ENCODE measurements at places on chromosomes 6 and 20.

DNA sequence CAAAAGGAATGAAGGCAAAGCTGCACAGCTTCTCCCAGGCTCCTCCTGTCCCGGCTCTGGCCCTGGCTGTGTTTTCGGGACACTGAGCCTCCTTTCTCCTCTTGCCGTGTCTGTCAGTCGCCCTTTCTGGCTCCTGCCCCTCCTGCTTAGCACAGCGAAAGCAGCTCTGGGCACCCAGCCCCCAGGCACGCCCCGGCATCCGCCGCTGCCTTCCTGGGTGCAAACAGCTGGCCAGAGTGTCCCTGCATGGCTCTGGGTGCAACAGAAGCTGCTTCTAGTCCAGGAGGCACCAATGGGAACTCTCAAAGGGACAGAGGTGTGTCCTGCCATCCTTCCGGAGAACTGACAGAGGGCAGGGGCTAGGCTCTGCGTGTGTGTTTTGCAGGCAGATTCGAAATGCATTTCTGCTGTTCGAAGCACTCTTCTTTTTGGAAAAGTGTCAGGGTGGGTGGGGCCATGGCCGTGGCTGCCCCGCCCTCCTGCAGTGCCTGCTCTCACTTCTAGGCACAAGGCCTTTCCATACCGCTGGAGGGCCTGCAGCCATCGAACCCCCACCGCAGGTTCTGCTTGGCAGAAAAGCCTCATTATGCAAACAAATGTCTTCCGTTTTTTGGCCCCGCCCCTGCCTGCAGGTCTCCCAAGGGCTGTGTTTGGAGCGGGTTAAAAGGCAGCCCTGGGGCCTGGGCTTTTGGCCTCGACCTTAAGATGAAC, 15.5 kb downstream of the COL9A3 start:
- no peaks in the 10 kb centered on the region for H3K36me3 ChIP-seq
- no peak overlapping the region for H3K27ac ChIP-seq
- no peak for DNase-seq
- peaks cover 36% of the 10 kb centered on the region for H3K4me1 ChIP-seq

DNA sequence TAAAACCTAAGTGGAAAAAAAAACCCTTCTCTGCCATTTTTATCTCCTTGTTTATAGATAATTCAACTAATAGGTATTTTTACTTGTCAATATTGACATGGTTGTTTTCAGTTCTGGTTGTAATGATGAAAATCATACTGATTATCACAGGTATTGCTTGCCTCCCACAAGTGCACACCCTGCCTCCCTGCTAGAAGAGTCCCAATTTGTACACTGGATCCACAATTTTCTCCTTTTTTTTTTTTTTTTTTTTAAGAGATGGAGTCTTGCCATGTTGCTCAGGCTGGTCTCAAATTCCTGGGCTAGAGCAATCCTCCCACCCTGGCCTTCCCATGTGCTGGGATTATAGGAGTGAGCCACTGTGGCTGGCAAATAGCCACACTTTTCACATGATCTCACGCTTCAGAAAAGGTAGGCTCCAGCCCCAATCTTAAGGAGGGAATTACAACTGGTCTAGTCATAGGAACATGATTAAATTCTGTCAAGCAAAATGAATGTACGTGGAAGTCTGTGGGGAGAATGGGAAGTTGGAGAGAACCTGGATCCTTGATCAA, 12.3 kb downstream of the DYNLT2 start:
- no peaks in the 10 kb centered on the region for H3K27me3 ChIP-seq
- no peak for DNase-seq
- H3K4me1 ChIP-seq: no peaks in the 10 kb centered on the region
- H3K36me3 ChIP-seq: no peaks in the 10 kb centered on the region

- no peak for DNase-seq
- H3K4me1 ChIP-seq: no peaks in the 10 kb centered on the region
- no peaks in the 10 kb centered on the region for H3K36me3 ChIP-seq
- no peak overlapping the region for H3K27ac ChIP-seq
Measured at GRCh38 chr6:89268776-89269175, 46.3 kb downstream of the GABRR2 start.

- no peak overlapping the region for H3K27ac ChIP-seq
- no peaks in the 10 kb centered on the region for H3K36me3 ChIP-seq
- H3K4me3 ChIP-seq: no peak overlapping the region
- no peaks in the 10 kb centered on the region for H3K4me1 ChIP-seq
Measured at GRCh38 chr6:150745896-150746295, 119.6 kb upstream of the MTHFD1L start.

DNA sequence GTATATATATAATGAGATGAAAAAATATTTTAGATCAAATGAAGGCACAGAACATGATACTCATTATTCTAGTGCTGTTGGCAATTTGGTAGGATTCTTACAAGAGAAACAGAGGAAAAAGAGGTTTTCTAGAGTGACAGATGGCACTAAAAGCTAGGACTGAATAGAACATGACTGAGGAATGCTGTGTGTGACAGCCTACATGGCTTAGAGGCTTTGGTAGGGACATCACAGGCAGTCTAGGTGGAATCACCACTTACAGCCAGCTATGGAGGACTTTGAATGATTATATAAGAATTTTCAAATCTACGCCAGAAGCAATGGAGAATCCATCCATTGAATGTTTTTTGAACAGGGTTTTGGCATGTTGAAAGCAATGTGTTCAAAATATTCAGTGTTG, 52.8 kb downstream of the TPD52L1 start:
- H3K27ac ChIP-seq: no peak overlapping the region
- peaks cover 57% of the 10 kb centered on the region for H3K4me1 ChIP-seq
- no peak overlapping the region for H3K4me3 ChIP-seq
- no peaks in the 10 kb centered on the region for H3K27me3 ChIP-seq
- no peaks in the 10 kb centered on the region for H3K36me3 ChIP-seq
- DNase-seq: no peak

Data from esophagus squamous epithelium (tissue), 5 donors.